Activated CD8-positive, alpha-beta memory T cell treated with anti-CD3 and anti-CD28 coated beads, Interleukin-2, amount 10 ng/mL, durations not matched to agents 7 days and 5 days (primary cell): ENCODE measurements at places on chromosomes 11 and 22.
A peak's percentile ranks its signal among the peaks of the same experiment; 100 is the strongest.

DNA sequence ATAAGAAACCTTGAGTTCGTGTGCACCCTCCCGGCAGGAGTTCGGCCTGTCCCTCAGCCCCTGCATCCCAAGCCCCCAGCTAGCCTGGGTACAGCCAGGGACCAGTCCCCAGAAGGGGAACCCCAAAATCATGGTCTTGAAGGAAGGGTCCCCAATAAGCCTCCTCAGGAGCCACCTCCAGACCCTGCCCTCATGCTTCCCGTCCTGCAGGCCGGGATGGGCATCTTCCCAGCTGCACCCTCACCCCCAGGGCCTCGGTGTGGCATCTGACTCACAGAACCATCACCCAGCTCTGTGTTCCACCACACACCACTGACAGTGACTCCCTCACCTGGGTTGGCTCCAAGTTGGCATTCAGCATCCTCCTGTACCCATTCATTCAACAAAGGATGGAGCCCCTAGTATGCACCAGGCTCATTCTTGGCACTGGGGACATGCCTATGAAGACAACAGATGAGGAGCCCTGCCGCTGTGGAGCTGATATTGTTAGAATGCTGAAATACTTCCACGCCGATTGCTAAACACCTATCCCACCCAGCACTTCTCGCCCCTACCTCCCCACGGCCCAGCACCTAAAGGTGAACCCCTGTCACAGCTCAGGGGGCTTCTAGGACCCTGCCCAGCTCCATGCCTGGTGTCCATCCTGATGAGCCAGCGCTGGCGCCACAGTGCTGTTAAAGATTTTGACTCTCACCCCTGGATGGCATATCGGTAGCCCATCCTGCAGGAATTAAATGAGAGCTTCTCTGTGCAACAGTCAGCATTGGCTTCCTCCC lies 77.8 kb downstream of the BUD13 start:
- DNase-seq: peak; percentile 37

DNA sequence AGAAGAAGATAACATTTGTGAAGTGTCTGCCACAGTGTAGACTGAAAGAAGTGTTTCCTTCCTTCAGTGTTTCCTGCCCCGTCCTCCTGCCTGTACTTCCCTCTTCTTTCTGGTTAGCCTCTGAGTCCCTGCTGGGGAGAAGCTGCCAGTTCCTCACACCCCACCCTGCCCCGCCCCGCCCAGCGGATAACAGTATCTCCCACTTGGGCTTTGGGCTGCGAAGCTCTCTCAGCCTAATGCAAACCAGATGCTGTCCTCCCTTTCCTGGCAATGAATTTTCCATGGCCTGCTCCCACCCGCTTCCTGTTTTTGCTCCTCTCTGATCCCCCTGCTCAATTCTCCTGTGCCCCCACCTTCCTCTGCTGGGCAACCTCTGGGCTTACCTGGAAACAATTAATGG lies 5.2 kb upstream of the RAB3IL1 start:
- no peak for DNase-seq

- no peak for DNase-seq
Observed at GRCh38 chr11:22431106-22431505, 92.9 kb downstream of the SLC17A6 start.

DNA sequence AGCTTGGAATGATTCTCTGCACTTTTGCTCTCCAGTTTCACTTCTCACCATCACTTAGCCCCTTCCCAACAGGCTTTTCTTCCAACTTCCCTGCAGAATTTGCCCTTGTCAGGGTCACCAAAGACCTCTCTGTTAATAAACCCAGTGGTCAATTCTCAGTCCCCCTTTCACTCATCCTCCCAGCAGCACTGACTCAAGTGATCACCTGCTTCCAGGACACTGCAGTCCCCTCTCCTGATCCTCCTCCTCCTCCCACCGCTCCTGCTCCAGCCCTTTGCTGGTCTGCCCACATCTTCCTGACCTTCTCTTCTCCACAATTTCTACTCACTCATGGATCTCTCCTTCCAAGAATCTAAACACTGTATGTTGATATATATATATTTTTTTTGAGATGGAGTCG lies 57.9 kb downstream of the SHISAL1 start:
- peak; percentile 8 for DNase-seq

DNA sequence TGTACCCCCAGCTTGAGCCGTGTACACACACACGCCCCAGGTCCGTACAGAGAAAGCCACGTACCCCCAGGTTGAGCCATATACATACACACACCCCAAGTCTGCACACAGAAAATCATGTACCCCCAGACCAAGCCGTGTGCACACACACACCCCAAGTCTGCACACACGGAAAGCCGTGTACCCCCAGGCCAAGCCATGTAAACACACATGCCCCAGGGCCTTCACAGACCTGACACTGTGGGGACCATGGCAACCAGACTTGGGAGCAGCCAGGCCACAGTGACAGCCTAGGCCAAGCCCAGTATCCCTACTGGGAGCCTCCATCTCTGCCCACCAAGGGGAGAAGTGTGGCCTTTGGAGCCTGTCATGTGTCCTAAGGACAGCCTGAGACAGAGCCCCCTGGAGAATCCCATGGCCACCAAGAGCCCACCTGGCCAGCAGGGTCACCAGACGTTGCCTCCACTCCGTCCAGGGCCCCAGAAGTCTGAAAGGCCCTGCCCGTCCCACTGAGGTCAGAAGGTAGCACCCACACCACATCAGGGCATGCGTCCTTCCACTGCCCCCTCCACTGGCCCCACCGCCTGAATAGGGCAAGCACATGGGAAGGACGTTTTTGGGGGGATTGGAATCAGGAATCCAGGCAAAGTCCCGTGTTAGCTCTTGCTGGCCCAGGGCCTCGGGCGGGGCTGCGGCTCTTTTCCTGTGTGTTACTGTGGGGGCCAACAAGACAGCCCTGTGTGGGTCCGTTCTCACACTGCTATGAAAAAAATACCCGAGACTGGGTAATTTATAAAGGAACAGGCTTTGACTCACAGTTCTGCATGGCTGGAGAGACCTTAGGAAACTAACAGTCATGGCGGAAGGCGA lies 636.7 kb downstream of the TBC1D22A start:
- no peak for DNase-seq

DNA sequence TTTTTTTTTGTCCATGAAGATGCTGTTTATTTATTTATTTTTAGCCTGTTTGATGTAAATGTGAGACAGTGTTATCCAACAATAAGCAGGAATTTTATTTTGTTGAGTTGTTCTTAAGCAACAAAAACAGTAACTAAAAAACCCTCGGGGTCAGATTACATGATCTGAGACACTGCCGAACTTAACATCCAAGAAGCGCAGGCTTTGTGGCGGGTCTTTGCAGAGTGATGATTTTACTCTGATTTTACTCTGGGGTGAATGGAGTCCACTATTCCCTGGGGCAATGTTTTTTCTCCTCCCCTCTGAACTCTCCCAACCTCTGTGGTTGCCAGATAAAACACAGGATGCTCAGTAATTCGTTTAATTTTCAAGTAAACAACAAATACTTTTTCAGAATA lies 450.1 kb upstream of the B3GAT1 start:
- DNase-seq: no peak

DNA sequence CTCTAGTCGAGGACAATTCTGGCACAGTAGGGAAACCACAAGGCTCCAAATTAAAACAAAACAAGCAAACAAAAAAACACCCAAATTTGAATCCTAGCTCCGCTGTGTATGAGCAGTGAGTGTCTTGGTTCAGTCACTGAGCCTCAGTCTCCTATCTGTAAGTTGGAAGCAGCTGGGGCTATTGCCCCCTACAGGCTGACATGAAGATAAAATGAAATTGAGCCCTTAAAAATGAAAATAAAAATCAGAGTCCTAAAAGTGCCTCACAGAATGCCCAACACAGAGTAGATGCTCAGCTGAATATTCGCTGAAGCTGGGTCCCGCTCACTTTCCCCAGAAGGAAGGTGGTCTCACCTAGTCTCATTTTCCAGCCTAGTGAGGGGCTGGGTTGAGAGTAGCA lies 65.2 kb downstream of the PDE2A start:
- no peak for DNase-seq

DNA sequence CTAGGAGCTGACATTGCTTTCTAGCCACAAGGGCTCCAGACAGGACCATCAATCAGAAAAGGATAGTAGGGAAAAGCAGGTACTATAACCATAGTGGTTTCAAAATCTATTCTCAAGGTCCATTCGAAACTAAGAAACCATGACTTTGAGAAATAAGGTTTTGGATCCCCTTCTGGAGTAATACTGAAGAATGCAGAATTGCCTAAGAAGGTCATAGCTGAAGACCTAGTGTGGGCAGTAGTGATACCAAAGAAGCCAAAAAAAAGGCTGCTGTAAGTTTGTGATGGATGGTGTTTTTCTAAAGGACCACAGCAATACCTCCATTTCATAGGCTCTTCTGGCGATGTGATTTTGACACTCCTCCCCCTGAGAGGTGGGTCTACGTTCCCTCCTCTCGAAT lies 163.1 kb downstream of the MAML2 start:
- DNase-seq: no peak

GRCh38 chr11:41413843-41414242 lies 45.6 kb downstream of the LRRC4C start:
- DNase-seq: no peak

DNA sequence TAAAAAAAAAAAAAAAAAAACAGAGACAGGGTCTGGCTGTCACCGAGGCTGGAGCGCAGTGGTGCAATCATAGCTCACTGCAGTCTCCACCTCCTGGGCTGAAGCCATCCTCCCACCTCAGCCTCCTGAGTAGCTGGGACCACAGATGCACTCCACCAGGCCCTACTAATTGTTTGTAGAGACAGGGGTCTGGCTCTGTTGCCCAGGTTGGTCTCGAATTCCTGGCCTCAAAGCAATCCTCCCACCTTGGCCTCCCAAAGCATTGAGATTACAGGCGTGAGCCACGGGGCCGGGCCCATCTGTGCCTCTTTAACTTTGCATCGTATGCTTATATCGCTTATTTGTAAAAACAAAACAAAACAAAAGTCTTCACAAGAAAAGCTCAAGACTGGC lies 3.1 kb downstream of the CPT1A start:
- peak; percentile 67 for DNase-seq

GRCh38 chr11:19326499-19326898 lies 85.8 kb upstream of the E2F8 start:
- DNase-seq: no peak

DNA sequence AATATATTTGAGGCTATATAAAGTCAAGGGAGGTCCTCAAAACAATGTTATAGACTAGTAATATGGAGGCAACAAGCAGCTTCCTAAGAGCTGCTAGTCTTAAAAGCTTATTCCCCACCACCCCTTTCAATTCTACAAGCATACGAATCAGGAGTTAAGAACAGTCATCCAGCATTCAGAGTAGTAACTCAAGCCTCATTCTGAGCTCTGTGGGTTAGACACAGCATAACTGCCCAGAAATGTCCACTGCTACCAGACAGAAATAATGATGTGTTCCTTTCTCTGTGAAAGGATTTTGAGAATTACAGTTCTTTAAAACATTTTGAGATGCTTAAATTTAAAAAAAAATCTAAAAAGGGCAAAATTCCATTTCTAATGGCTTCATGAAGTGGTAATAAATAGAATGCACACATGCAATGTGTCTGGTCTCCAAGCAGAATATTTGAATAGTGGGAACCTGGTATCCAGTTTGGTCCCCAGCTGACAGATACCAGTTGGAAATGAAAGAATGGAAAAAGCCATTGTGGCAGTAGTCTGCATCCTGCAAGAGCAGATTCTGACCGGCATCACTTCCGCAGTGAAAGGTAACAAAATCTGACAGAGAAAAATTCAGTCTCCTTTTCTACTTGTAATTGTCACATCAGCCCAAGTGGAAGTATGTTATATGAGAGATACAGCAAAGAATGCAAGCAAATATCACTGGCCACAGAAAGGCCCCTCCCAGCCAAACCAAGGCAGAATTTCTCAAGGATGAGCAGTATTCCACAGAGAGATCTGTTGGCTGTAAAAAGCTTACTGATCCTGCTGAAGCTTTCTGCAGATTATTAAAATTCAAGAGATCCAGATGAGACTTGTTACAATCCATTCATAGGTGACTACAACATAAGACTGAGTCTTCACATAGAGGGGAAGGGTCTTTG lies 310.8 kb upstream of the PITPNB start:
- DNase-seq: no peak

GRCh38 chr11:112977755-112978154 lies 16.5 kb downstream of the NCAM1 start:
- no peak for DNase-seq

DNA sequence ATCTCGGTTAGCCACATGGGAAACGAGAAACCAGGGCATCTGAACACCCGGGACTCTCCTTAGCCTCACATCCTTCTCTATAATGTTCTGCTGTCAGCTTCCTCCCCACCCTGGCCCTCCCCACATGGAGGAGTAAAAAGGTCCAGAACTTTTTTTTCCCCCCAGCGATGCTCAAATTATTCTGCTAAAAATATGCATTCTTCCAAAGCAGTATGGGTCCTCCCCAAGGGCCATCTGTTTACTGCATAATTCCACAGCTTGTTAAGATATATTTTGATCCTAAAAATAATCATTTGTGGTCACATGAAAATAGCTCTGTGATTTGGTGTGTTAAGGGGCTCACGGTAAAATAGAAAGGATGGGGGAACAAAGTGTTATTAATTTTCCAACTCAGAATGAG lies 281.5 kb upstream of the NARS2 start:
- no peak for DNase-seq

- no peak for DNase-seq
Observed at GRCh38 chr11:66725647-66726046, 3.4 kb downstream of the SPTBN2 start.

DNA sequence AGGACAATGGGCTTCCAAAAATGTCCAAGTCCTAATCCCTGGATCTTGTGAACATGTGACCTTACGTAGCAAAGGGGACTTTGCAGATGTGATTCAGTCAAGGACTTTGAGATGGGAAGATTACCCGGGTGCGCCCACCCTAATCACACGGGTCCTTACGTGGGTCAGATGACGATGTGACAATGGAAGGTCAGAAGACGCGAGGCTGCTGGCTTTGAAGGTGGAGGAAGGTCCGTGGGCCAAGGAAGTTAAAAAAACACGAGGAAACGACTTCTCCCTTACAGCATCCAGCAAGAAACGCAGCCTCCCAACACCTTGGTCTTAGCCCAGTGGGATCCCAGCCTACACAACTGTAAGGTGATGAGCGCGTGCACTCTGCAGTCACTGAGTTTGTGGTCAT lies 860.1 kb downstream of the TBC1D22A start:
- peak; percentile 16 for DNase-seq

GRCh38 chr22:41260871-41261270 lies 20.1 kb upstream of the CHADL start:
- DNase-seq: no peak

GRCh38 chr22:24208012-24208749 lies 26.9 kb downstream of the SUSD2 start:
- no peak for DNase-seq

- DNase-seq: no peak
Observed at GRCh38 chr11:63017306-63017974, 1.8 kb upstream of the SLC22A8 start.

DNA sequence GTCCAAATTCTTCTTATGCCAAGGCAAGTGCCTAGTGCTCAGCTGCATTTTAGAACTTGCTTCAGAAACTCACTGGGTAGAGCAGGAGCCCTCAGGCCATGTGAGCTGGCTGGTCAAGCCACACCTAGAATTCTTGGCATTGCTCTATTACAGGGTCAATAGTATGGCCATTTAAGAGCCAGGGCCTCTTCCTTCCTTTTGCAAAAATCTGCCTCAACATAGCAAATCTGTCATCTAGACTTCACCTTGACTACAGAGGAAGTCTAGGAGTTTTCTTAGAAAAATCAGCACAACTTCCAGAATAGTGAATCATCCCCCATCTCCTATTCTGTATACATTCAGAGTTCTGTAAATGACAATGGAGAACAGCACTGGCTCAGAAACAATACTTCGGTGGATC lies 112.0 kb upstream of the TTC12 start:
- DNase-seq: no peak
